Stimulated activated CD4-positive, alpha-beta T cell treated with anti-CD3 and anti-CD28 coated beads, Interleukin-2, amount 100 ng/mL, for 24 hours (primary cell): ENCODE measurements at places on chromosomes 1 and 21.

- DNase-seq: no peak
Observed at GRCh38 chr1:114503916-114504422, 7.0 kb downstream of the TRIM33 start.

DNA sequence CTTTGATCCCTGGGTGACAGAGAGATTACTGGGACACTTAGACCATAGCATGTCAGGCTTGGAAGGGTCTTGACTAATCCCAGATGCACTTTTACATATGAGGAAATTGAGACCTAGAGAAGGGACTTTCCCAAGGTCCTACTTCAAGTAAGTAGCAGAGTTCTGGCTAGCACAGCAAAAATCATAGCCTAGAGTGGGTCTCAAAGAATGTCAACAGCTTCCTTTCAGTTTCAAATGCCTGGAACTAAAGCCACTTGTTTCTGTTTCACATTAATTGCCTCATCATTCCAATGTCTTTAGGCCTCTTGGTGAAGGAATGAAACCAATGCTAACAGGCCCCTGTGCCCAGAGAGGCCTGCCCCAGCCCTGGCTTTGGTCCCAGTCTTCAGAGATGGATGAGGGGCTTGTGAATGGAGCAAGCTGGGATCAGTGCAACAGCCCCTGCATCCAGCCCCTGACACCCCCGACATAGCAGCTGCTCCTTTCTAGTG, 26.6 kb downstream of the ATF3 start:
- DNase-seq: no peak

- no peak for DNase-seq
Observed at GRCh38 chr1:1298861-1299685, 8.7 kb downstream of the ACAP3 start.

- no peak for DNase-seq
Observed at GRCh38 chr1:25657121-25657882, 40.7 kb downstream of the MAN1C1 start.

DNA sequence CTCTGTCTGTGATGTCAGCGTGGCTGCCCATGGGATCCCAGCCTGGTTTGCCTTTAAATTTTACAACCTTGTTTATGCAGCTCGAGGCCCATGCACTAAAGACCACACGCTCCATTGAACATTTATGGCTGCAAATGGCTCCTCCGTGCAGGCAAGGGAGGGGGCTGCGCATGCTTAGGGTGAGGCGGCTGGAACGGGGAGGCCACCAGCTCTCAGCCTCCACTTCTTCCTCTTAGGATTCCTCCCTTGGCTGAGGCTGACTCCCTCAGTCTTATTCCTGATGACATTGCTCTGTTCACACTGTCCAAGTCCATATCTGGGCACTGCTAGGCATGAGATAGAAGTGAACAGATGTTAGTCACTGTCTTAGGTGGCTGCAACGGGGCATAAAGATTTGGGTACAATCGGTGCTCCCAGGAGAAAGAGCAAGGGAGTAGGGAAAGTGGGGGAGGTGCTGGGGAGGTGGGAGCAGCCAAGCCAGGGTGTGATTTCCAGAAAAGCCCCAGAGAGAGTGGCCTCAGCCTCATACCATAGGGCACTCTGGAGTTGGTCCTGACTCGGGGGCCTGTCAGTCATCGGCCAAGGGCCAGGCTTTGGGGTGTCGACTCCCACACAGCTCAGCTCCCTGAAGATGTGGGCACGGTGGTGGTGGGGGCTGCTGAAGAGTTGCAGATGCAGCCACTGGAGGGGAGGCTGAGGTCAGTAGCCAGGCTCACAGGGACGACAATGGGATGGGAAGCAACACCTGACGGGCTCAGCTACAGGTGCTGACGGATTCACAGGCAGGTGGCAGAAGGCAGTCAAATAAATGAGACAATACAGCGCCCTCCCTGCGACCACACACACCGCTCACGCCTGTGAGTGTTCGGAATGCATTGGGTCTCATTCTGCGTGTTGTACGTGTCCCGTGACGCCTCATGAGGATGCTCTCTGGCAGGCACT, 37.3 kb upstream of the ACTL8 start:
- DNase-seq: no peak

GRCh38 chr1:31396633-31397351, 16.2 kb upstream of the SERINC2 start:
- no peak for DNase-seq

GRCh38 chr1:54158071-54158470, 5.3 kb upstream of the CDCP2 start:
- no peak for DNase-seq

DNA sequence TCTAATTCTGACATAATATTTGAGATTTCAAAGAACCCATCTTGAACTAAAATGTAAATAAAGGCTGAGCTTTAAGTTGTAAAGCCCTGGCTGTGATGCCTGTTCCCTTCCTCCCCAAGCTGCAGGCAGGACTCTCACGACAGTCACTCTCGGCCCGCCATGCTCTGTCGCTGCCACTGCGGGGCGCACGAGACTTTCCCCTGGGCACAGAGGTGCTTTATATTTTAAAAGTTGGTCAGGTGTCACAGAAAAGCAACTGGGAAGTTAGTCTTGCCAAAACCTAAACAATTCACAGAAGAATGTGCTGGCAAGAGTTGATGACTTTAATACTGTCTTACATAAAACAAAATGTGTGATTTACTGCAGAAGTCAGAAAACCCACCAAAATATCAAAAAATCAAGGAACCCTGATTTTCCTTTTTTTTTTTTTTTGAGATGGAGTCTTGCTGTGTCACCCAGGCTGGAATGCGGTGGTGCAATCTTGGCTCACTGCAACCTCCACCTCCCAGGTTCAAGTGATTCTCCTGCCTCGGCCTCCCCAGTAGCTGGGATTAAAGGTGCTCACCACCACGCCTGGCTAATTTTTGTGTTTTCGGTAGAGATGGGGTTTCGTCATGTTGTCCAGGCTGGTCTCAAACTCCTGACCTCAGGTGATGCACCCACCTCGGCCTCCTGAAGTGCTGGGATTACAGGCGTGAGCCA, 10.7 kb downstream of the LRRC47 start:
- DNase-seq: peak; percentile 29

GRCh38 chr1:188669728-188670382, 1807.8 kb downstream of the BRINP3 start:
- no peak for DNase-seq

DNA sequence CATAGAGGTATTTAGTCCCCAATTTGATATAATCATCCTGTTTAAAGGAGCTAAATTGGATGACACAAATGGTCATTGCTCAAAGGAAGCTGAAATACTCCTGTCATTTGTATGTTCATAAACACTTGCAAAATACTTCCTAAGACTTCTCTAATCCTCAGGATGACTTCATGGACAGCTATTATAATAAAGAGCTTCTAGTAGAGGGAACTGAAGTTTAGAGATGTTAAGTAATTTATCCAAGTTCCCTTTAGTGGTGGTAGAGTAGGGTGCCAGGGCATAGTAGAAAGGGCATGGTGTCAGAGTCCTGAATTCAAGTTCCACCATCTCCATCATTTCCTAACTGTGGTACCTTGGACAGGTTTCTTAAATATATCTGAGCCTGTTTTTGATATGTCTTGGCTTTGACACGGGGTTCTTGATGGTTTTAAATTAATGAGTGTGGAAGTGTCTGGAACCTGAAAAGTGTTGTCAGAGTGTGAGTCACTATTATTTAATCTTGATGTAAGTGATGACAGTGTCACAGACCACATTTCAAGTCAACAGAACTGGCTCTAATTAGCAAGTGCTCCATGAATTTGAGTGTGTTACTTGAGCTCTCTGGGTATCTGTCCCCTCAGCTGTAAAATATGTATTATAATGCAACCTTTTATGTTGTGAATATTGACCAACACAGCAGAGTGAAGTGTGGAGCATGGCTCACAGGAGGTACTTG, 12.1 kb upstream of the GBP6 start:
- no peak for DNase-seq

DNA sequence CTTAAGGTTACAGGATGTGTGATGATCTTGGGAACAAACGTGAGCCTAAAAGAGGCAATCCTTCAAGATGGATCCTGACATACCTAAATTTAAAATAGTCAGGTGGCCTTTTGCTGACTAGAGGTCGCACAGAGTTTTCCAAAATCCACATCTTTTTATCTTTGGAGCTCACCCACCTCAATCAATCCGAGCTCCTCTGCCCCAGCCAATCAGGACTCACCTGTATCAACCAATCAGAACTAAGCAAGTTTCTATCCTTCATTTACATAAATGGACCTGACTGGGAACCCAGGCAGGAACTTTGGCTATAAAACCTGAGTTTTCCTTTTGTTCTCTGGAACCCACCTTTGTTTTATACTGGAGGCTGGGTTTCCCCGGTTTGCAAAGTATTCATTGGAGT, 16.2 kb downstream of the DNAJC11 start:
- no peak for DNase-seq

DNA sequence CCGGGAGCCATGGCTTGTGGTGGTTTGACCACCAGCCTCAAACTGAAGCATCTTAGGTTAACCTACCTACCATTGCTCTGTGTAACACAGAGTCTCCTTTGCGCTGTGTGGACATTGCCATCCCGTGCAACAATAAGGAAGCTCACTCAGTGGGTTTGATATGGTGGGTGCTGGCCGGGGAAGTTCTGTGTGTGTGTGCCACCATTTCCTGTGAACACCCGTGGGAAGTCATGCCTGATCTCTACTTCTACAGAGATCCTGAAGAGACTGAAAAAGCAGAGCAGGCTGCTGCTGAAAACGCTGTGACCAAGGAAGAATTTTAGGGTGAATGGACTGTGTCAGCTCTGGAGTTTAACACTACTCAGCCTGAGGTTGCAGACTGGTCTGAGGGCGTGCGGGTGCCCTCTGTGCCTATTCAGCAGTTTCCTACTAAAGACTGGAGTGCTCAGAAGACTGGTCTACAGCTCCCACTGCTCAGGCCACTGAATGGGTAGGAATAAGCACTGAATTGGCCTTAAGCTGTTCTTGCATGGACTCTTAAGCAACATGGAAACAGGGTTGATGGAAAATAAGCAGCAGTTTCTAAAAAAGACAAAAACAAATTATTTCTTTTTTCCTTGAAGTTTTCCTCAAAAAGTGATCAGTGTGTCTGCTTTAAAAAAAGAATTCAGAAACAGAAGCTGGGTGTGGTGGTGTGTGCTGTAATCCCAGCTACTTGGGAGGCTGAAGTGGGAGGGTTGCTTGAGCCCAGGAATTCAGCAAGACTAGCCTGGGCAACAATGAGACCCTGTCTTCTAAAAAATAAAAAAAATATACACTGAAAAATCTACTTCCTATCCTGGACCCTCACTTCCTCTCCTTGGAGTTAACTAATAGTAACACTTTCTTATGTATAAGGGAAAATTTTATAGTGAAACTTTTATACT, 14.6 kb downstream of the CEP350 start:
- no peak for DNase-seq

DNA sequence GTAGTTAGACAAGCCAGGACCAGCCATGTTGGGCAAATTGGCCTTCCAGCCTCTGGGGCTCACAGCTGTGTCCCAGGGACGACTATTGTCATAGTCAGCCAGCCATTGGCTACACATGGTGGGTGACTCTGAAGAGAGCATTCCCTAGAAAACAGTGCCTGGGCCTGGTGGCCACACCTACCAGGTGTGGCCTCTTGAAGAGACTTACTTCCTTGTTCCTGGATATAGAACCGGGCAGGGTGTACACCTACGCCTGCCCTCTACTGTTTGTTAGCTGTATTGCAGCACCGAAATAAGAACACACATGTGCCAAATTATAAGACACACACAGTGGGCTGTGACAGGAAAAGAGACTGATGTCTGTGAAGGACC, 134.6 kb upstream of the ARHGEF16 start:
- peak; percentile 43 for DNase-seq

DNA sequence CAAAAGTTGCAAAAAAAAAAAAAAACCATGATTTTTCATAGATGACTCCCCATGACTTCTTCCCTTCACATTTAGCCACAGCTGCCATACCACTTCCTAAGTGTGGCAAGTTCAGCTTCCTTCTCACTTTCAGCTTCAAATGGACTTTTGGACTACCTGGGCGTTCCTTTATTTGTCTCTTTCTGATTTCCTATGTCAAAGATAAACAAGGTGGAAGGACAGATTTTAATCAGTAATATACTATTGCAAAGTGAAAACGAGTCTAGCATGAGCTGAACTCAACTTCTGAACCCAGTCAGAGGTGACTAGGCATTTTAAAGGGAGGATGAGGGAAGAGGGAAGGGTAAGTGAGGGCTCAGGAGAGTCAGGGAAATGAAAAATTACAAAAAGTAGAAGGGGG, 14.4 kb upstream of the SCCPDH start:
- no peak for DNase-seq

- DNase-seq: no peak
Observed at GRCh38 chr21:31030367-31031106, 7.7 kb downstream of the KRTAP19-8 start.

DNA sequence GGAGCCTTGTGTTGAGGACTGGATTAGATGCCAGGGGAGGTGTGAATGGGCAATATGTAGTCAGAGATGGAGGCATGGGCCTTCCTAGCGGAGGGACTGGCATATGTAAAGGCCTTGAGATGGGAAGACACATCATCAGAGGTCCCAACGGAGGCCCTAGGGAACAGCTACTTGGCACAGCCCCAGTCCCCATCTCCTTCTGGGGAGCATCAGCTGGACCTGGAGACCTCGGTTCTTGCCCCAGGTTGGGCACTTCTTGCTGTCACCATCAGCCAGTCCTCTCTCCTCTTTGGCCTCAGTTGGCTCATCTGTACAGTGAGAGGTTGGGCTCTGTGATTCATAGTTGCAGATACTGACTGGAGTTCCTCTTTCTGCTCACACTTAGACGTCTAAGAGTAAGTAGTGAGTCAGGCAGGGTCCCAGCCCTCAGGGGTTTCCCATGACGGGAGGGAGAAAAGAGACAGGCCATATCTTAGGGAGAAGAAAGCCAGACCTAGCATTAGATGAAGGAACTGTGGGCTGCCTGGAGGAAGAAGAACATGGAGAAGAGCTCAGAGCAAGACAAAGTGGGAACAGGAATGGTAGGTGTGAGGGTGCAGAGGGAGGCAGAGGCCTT, 3.4 kb upstream of the MARCKSL1 start:
- peak; percentile 49 for DNase-seq

DNA sequence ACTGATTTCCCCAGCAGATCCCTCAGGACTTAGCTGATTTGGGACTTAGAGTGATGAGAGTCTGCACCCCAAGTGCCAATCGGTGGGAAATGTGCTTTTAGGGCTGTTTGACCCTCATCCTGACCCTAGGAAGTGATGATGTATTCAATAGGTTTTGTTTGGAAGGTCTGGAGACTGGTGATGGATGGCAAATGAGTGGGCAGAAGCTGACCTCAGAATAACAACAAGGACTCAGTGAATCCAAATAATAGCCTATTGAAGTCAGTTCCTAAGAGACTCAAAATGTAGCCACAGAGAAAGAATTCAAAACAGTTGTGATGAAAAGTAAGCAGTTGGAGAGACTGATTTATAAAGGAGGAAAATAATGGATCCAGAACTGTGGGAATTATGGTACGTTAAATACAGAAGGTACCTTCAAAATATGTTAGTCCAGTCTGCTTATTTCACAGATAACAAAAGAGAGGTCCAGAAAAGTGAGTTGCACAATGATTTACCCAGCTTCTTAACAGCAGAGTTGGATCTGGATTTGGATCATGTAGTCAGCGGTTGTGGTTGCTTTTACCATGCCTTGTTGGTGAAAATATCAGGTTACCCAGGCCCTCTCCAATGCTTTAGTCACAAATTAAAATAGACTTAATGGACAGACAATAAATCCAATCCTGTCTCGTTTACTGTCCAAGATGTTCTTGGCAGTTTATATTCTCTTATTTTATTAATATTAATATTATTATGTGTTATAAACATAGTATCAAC, 123.0 kb upstream of the PTBP2 start:
- DNase-seq: no peak

GRCh38 chr1:208985231-208985630, 598.3 kb upstream of the CAMK1G start:
- no peak for DNase-seq

- no peak for DNase-seq
Observed at GRCh38 chr1:234917495-234918180, 211.0 kb downstream of the TOMM20 start.
